ENCODE measurements at places on chromosomes 16 and 17.

GRCh38 chr16:788399-789126 lies at the start of gene CHTF18:
TSS of gene CHTF18 (plus strand) at chr16:788620. CDS start at chr16:788685, 65 bp downstream.
- peak; percentile 93 for DNase-seq

GRCh38 chr17:57926723-57927047 lies 28.5 kb downstream of the CUEDC1 start:
- no peak for DNase-seq

DNA sequence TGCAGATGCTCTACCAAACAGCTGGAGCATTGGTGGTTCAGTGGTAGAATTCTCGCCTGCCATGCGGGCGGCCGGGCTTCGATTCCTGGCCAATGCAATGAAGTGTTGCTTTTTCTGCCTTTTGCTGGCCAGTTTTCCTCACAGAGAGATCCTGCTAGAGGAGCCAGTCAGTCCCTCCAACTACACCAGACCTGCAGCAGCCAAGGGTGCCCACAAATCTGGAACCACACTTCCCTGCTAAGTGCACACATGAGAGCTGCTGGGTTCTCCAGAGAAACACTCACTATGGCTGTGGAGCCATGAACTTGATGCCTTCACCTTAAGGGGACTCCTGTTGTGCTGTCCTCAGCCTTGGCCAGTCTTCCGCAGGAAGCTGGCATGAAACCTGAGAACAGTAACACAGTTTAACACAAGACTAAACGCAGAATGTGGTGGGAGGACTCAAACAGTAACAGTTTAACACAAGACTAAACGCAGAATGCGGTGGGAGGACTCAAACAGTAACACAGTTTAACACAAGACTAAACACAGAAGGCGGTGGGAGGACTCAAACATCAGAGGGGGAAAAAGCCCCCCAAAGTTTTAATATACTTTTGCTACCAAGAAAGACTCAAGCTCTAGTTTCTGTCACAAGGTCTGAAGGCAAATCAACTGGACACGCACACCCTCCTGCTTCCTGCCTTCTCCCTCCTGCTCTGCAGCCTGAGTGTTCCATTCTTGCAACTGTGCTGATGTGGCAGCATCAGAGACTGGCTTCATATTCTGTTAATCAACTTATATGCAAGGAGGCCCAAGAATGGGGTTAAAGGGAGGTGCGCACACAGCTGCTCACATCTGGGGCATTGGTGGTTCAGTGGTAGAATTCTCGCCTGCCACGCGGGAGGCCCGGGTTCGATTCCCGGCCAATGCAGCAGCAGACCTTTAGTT lies 12.0 kb downstream of the VAC14 start:
- peak; percentile 87 for DNase-seq

GRCh38 chr16:75811020-75811634 lies 84.8 kb upstream of the CPHXL start:
- DNase-seq, result no peak

- no peak for DNase-seq
Observed at GRCh38 chr17:81065500-81065899, 30.5 kb downstream of the BAIAP2 start.

DNA sequence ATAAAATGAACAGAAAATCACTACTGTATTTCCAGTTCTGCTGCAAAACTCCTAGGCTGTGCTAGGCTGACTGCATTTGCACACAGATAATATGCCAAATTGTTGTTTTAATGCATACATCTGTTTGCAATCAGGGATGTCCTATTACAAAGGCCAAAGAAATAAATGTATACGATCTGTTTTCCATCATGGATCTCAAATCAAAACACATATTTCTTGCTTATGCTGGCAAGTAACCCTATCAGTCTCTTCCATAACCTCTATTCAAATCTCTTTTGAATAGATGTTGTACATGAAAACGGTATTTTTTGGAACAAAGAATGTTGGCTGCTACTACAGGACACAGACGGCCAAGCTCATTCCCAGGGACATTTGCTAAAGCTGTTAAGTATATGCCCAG lies 56.6 kb downstream of the DUSP14 start:
- DNase-seq, result no peak

DNA sequence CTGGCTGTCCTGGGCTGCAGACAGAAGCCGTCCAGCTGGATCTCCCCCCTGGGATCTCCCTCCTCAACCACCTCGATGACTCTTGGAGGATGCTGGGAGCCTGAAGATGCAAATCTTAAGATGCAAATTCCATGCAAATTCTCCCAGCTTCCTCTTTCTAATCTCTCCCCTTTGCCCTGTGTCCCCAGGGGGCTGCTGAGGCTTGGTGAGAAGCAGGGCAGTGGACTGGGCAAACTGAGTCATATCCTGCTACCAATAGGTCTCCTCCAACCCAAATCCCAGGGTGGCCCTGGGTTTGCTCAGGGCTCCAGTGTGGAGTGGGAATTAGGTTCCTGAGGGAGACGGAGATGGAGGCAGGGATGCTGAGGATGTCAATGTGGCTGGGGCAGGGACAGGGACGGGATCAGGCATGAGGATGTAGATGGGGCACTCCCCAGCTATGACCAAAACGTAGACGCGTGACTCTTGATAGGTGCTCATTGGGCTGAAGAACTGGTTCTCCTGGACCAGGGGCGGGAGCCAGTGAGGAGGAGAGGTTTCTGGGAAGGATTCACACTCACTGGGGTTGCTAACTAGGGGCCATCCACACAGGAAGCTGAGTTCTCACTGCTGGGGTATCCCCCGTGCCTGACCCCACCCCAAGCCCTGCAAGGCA lies 3.6 kb upstream of the ALOX12B start:
- no peak for DNase-seq

- no peak for DNase-seq
Observed at GRCh38 chr17:40945414-40945813, 8.0 kb upstream of the KRT23 start.

DNA sequence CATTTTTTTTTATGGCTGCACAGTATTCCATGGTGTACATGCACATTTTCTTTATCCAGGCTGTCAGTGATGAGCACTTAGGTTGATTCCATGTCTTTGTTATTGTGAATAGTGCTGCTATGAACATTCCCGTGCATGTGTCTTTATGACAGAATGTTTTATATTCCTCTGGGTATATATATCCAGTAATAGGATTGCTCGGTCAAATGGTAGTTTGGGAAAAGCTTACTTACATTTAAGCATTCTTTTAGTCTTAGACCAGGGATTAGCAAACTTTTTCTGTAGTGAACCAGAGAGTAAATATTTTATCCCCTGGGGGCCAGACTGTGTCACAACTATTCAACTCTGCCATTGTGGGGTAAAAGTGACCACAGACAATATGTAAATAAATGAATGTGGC lies 40.2 kb downstream of the MED13 start:
- no peak for DNase-seq

DNA sequence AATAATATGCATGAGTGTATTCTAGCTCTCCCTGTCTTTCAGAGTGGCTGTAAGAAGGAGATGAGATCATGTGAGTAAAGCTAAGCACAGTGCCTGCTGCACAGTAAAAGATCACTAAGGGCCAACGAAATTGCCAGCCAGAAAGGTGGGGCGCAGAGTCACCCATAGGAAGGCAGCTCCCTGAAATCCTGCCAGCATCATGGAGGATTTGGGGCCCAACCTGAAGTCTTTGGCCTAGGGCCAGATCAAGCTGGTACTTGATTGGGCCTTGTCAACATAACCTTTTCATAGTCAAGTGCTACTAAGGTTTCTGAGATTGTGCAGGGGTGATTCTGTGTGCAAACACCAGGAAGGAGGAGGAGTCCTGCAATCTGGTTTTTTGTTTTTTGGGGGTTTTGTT lies 16.5 kb downstream of the SCNN1B start:
- no peak for DNase-seq

- DNase-seq, result no peak
Observed at GRCh38 chr16:7914748-7915147, 582.1 kb downstream of the RBFOX1 start.

DNA sequence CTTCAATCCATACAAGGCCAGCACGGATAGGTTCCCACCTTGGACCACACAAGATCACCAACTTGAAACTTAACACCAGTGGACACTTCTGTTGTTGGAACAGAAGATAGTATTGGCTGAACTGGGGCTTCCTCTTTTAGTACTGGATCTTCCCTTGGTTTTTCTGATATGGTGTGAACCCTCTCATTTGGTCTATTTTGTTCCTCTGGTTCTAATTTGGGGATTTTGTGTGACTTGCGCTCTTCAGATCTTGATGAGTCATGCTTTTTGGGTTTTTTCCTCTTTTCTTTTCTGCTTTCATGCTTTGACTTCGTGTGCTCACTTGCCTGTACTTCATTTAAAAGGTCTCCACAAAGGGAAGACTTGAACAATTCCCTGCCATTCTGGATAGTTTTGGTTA lies 39.0 kb downstream of the SOST start:
- DNase-seq, result no peak

- no peak for DNase-seq
Observed at GRCh38 chr16:50363656-50364055, 5.1 kb downstream of the BRD7 start.

GRCh38 chr17:39752241-39752881 lies 14.6 kb downstream of the GRB7 start:
- no peak for DNase-seq

- peak; percentile 77 for DNase-seq
Observed at GRCh38 chr17:76868176-76868668, at the start of gene MGAT5B. TSS of gene MGAT5B (plus strand) at chr17:76868404. CDS start at chr17:76869030, 626 bp downstream.

- DNase-seq, result peak; percentile 9
Observed at GRCh38 chr16:3952737-3953131, 72.2 kb upstream of the CREBBP start.

GRCh38 chr17:79393358-79394052 lies 217.3 kb downstream of the RBFOX3 start:
- DNase-seq, result peak; percentile 76

- no peak for DNase-seq
Observed at GRCh38 chr17:68732301-68732749, 131.2 kb upstream of the FAM20A start.

DNA sequence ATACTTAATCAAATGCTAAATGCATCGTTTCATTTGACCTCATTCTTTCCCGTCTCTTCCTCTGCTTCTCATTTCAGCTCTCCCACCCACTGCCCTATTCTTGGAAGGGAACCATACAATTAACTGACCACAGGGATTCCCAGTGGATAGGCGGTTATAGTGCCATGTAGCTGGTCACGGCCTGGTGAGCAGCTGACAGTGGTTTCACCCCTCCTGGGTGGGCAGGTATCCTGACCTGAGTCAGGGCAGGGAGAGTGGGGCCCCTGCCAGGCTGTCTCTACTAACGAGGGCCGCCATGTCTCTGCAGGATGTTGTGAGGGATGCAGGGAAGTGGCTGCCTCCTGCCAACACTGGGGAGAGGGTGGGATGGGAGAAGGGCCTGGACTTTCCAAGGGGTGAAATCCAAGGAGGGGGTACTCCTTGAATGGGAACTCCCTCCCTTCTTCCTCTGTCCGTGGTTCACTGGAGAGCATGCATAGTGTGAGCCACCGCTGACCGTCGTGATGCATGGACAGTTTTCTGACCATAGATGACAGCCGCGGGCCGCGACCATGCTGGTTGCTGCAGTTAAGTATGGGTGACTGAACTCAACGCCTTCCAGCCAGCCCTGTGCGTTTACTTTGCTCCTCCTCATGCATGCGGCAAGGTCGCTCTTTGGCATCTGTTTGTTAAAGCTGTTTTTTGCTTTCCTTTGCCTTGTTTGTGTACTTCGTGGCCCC lies 95.9 kb downstream of the RPTOR start:
- DNase-seq, result no peak

DNA sequence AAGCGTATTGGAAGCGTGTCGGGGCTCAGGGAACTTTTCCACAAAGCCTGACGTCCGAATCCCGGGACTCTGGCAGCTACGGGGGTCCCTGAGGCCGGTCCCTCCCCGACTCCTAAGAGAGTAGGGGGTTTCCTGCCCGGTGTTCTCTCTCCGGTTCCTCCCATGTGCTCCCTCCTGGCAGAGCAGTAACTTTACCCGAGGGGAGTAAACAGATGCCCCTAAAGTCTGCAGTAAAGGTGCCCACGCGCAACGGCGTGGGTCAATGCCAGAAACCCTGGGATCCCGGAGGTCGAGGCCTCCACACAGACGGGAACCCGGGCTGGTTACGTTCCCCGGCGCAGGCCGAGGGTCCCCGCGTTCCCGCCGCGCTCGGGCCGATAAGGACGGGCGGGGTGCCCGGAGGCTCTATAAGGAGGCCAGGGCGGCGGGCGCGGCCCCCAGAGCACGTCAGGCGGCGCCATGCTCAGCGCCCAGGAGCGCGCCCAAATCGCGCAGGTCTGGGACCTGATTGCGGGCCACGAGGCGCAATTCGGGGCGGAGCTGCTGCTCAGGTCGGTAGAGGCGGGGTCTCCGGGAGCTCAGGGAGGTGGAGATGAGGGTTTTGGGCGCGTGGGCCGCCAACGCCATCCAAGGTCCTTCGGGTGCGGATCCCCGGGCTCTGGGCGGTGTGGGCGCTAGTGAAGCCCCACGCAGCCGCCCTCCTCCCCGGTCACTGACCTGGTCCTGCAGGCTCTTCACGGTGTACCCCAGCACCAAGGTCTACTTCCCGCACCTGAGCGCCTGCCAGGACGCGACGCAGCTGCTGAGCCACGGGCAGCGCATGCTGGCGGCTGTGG lies at the start of gene HBM:
Gene HBM (plus strand): TSS at position 440 of the 836 bp plus-strand sequence. CDS start 20 bp downstream, at position 460.
- DNase-seq, result no peak

DNA sequence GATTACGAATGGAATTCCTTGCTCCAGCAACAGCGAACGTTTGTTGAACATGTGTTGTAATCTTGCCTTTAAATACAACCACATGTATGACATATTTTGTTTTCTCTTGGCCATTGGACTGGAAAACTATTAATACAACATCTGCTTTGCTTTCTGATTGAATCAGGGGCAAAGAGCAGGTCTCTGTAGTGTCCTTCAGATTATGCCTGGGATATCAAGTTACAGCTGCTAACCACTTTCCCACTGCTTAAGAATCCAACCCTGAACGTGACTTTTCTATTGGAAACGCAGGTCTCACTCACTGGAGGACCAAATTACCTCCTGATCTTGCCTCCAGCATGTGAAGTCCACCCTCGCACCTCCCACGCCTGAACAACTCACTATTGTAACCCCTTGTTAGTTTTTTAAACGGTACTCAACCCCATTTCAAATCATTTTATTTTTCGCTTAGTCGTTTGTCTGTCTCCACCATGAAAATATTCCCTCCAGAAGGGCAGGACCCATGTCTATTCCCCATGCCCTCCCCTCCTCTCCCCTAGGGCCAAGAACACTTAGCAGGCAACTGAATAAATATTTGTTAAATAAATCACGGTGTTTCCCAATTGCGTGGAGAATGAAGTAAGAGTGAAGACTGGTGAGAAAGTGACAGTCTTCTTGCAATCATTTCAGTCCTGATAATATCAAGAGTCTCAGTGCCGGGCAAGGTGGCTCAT lies 57.4 kb upstream of the MRTFB start:
- DNase-seq, result peak; percentile 95

GRCh38 chr17:37068266-37068665 lies 119.5 kb downstream of the AATF start:
- DNase-seq, result peak; percentile 17

DNA sequence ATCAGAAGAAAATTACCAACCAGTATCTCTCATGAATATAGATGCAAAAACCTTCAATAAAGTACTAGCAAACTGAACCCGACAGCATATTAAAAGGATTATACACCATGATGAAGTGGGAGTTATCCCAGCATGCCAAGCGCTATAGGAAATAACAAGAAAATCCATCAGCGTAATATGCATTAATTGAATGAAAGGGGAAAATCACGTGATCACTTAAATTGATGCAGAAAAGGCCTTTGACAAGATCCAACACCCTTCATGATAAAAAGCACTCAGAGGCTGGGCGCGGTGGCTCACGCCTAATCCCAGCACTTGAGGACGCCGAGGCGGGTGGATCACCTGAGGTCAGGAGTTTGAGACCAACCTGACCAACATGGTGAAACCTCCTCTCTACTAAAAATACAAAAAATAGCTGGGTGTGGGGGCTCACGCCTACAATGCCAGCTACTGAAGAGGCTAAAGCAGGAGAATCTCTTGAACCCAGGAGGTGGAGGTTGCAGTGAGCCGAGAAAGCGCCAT lies 4.8 kb downstream of the CTRB2 start:
- DNase-seq, result no peak
